ENCODE measurements at places on chromosomes 5 and 9. TPM values are rescaled to one million over a fixed set of nuclear protein-coding genes. Genes with fewer than 3 reads are reported as not detected.
A peak's percentile ranks its signal among the peaks of the same experiment; 100 is the strongest.

GRCh38 chr5:26295541-26295940 is 742.8 kb downstream of the CDH9 start:
- DNase-seq: no peak
- H3K27ac ChIP-seq: no peak overlapping the region
- H3K27me3 ChIP-seq: no peaks in the 10 kb centered on the region
- H3K4me3 ChIP-seq: no peak overlapping the region

DNA sequence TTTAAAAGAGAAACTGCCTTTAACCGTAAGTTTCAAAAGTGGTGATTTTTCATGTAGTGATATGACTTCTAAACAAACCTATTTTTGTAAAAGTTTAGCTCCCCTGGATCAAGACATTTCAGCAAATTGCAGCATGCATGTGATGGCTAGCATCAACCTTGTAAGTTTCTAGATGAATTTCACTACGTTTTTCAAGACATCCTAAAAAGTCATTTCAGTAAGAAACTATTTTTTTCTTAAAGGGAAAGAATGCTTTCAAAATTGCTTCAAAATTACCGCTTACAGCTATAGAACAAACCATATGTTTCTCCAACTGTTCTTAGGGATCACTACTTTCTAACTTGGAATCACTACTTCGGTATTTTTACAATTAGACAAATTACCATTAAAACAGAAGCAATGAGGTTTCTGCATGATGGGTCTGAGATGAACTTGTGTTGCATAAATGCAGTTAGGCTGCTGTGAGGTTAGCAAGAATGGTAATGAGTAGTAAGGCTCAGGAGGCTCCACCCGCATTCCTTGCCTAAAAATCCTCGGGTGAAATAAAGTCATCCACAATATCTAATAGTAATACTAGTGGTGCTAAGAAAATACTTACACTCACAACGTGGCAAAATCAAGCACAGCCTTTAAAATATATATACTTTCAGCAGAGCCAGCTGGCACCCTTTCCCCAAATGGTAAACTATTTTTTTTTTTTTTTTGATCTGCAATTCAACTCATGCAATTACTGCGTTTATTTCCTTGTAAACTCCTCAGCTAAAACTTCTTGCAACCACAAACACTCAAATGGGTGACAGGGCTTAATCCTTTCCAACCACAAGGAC is 53.8 kb downstream of the CDC14B start:
- DNase-seq: no peak
- H3K27ac ChIP-seq: peak overlapping the region; percentile 80

DNA sequence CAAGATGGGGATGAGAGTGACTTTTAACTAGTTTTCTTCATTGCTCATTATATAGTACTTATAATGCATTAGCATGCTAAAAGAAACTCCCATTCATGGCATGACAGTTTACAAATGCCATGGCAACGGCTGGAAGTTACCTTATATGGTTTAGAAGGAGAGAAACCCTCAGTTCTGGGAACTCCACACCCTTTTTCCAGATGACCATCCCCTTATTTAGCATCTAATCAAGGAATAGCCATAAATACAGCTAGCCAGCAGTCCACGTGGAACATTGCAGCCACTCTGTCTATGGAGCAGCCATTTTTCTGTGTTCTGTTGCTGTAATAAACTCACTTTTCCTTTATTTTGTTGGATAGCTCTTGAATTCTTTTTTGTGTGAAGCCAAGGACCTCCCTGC is 1137.8 kb downstream of the CDH18 start:
- H3K27me3 ChIP-seq: no peaks in the 10 kb centered on the region
- no peak overlapping the region for H3K4me3 ChIP-seq
- no peaks in the 10 kb centered on the region for H3K4me1 ChIP-seq
- no peak for DNase-seq
- no peak overlapping the region for H3K27ac ChIP-seq
- H3K36me3 ChIP-seq: no peaks in the 10 kb centered on the region

- peak overlapping the region; percentile 19 for H3K4me3 ChIP-seq
- H3K27ac ChIP-seq: peak overlapping the region; percentile 59
- no peaks in the 10 kb centered on the region for H3K27me3 ChIP-seq
- DNase-seq: no peak
Observed at GRCh38 chr5:39190311-39191102, 28.9 kb downstream of the FYB1 start.

GRCh38 chr9:124665391-124666058 is 105.6 kb downstream of the NR6A1 start:
- no peak for DNase-seq
- no peak overlapping the region for H3K27ac ChIP-seq
- H3K4me3 ChIP-seq: no peak overlapping the region
- H3K27me3 ChIP-seq: peaks cover 3% of the 10 kb centered on the region

DNA sequence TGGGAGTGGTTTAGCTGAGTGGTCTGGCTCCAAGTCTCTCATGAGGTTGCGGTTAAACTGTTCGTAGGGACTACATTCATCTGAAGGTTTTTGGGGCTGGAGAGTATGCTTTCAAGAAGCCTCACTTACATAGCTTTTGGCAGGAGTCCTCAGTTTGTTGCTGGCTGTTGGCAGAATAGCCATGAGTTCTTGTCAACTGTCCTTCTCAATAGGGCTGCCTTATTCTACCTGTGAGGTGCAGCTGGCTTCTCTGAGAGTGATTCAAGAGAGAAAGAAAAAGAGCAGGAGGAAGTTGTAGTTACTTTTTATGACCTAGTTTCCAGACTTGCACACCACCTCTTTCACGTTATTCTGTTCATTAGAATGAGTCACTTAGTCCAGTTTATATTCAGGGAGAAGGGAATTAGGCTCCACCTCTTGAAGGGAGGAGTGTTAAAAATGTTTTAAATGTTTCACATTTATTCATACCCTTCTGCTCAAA is 33.2 kb downstream of the YTHDC2 start:
- H3K36me3 ChIP-seq: peaks cover 20% of the 10 kb centered on the region
- H3K4me1 ChIP-seq: no peaks in the 10 kb centered on the region
- H3K27me3 ChIP-seq: no peaks in the 10 kb centered on the region
- H3K27ac ChIP-seq: no peak overlapping the region
- no peak for DNase-seq

DNA sequence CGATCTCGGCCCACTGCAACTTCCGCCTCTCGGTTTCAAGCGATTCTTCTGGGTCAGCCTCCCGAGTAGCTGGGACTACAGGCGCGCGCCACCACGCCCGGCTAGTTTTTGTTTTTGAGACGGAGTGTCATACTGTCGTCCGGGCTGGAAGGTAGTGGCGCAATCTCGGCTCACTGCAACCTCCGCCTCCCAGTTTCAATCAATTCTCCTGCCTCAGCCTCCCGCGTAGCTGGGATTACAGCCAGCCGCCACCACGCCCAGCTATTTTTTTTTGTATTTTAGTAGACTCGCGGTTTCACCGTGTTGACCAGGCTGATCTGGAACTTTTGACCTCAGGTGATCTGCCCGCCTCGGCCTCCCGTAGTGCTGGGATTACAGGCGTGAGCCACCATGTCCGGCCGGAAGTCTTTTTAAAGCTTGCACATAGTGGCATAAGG is 1.2 kb downstream of the SMC5 start:
- peaks cover 58% of the 10 kb centered on the region for H3K4me1 ChIP-seq
- peak overlapping the region; percentile 66 for H3K4me3 ChIP-seq
- peaks cover 10% of the 10 kb centered on the region for H3K36me3 ChIP-seq
- H3K27me3 ChIP-seq: no peaks in the 10 kb centered on the region

LHFPL2 gene
- total RNA-seq: 2.7 TPM

CREB3 gene
- total RNA-seq: 25.6 TPM

SMIM32 gene
- total RNA-seq: not detected

FBP1 gene
- 6.3 TPM for total RNA-seq

FST gene
- total RNA-seq: 2.3 TPM

All from CD4-positive, alpha-beta memory T cell (primary cell).